ENCODE measurements at places on chromosomes 2 and 18.

- DNase-seq, result no peak
Observed at GRCh38 chr2:178927173-178927572, 120.0 kb upstream of the TTN start.

GRCh38 chr2:173326806-173327205 is 27.9 kb upstream of the CDCA7 start:
- DNase-seq, result no peak

- peak; percentile 81 for DNase-seq
Observed at GRCh38 chr18:76953583-76954233, 131.4 kb downstream of the ZNF236 start.

GRCh38 chr2:41990688-41991087 is 57.1 kb upstream of the PKDCC start:
- DNase-seq, result peak; percentile 32

- DNase-seq, result no peak
Observed at GRCh38 chr2:199495147-199495546, 37.4 kb upstream of the SATB2 start.

GRCh38 chr18:67433971-67434370 is 82.5 kb downstream of the DSEL start:
- no peak for DNase-seq

GRCh38 chr2:46852124-46852523 is 63.5 kb downstream of the MCFD2 start:
- DNase-seq, result no peak

DNA sequence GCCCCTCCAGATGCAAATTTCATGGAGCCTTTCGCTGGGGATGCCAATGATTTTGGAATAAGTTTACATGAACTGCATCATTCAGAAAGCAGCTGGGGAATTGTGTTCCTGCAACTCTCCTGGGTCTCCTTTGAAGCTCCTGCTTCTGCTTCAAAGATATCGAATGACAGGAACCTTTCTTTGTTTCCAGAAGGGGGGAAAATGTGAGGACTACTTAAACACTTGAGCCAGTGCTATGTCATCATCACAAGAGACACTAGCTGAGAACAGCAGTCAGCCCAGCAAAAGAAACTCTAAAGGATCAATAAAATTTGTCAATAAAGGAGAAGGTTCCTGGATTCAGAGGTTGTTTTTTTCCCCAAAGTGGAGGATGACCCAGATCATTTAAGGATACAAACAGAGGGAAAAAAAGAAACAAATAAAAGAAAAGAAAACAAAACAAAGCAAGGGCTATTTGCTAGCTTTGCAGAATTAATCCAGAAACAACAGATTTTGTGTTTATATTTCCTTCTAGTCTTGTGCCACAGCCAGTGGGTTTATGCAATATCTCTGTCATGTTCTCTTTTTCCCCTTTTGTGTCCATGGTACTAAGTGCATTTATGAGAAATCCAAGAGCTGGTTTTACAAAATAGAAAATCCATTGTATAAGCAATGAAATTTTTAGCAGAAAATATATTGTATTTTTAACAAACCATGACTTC is 463.7 kb downstream of the CDH2 start:
- DNase-seq, result no peak

- no peak for DNase-seq
Observed at GRCh38 chr2:17319090-17319489, 199.2 kb downstream of the RAD51AP2 start.

DNA sequence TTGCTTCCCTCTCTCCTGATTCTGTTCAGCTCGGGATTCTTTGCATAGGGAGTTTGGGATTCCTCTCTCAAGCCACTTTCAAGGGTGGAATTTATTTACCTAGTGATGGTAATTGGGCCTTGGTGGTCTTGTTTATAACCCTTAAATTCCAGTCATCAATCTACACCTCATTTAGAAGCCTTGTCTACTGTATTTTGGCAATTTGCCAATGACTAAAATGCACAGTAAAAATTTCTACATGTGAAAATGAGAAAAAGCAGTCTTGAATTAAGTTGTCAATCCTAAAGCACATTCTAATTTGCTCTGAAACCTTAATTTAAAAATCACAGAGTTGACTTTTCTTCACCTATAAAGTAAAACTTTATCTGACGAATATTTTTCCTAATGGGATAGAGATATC is 749.2 kb upstream of the CRIM1 start:
- no peak for DNase-seq

DNA sequence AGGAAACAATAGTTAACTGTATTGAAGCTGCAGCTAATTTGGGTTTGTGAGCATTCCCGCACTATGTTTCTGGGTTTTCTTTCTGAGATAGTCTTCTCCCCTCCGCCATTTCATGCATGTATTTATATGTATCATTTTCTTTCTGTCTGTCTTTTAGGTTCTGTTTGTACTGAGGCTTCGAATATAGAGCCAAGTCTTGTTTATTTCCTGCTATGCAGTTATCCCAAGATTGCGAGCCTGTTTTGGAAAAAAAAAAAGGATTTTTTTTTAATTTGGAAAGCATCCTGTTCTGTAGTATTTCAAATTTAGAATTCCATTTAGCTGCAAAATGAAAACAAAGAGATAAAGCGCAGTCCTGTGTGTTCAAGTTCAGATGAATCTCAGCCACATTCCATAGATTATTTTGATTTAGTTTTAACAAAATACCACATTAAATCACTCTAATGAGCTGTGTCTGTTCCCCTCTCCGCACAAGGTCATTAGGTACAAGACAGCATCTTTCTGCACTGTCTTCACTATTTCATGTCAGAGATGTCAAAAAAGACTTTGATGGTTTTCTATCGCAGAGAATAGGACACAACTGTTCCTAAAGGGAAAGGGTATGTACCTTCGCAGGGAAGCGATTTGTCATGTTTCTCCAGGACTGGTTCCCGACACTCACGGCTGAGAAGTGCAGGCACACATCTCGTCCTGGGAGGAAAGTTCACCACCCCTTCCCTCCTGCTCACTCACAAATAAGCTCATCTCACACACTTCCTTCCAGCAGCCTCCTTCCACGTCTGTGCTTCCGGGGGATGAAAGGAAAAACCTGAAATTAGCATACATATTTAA is 443.4 kb downstream of the ZNF516 start:
- peak; percentile 44 for DNase-seq

DNA sequence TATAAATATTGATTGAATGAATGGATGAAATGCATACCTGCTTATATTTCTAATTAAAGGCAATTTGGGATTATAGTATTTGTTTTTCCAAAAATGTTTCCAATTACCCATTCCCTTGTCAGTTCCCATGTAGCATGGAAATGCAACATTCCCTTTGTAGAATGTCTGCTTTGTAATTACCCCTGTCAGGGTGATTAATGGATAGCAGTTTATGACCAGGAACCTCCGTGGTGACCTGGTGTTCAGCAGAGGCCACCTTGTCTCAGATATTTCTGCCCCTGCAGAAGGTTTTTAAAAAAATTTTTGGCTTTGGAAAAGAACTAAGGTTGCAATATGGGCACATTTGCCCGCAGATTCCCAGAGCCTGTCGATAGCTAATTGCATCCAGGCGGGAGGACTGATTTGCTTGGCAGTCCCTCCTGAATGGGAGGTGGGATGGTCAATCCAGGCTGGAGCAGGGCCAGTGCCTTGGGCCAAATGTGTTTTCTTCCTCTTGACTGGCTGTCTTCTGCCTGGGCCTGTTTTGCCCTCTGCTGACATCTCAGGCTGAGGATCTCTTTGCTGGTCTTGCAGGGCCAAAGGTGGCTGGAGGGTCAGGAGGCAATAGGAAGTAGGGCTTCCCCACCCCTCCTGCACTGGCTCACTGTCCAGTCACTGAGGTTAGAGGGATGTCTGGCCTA is 82.1 kb downstream of the TMEM182 start:
- no peak for DNase-seq

DNA sequence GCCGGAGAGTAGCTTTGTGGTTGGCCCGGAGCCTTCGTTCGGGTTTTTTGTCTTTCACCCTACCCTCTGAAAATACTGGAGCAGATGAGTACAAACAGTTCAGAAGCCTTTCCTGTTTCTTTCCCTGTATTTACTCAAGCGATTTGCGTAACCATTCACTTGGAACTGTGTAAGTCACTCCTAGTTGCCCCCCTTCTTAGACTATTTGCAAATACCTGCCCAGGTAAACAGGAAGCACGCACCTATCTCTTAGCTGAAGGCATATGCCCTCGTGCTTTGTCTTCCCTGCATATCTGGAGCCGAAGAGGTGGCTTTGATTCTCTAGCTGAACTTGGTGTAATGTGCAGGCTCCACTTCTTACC is 1.4 kb downstream of the KCNS3 start:
- no peak for DNase-seq

DNA sequence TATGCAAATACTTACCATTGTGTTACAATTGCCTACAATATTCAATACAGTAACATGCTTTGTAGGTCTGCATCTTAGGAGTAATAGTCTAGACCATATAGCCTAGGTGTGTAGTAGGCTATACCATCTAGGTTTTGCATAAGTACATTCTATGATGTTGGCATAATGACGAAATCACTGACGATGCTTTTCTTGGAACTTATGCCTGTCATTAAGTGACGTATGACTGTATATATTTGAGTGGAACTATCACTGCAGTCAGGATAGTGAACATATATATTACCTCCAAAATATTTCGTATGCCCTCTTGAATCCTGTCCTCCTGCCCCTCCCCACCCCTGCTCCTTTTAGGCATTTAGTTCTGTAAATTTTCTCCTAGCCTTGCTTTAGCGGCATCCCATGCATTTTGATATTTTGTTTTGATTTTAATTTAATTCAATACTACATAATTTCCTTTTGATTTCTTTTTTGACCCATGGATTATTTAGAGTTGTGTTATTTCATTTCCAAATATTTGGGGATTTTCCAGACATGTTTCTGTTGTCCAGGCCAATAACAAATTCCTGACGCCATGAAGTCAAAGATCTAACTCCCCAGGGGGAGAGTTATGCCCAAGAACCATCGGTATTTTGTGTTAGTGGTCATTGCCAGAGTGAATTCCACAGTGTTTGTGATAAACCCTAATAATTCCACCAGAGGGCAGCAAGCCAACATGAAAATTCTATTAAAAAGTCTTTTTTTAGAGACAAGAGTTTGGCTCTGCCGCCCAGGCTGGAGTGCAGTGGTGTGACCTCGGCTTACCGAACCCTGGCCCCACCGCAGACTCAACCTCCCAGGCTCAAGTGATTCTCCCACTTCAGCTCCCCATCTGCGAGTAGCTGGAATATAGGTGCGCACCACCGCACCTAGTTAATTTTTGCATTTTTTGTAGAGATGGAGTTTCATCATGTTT is 24.2 kb upstream of the CASP8 start:
- DNase-seq, result peak; percentile 62

DNA sequence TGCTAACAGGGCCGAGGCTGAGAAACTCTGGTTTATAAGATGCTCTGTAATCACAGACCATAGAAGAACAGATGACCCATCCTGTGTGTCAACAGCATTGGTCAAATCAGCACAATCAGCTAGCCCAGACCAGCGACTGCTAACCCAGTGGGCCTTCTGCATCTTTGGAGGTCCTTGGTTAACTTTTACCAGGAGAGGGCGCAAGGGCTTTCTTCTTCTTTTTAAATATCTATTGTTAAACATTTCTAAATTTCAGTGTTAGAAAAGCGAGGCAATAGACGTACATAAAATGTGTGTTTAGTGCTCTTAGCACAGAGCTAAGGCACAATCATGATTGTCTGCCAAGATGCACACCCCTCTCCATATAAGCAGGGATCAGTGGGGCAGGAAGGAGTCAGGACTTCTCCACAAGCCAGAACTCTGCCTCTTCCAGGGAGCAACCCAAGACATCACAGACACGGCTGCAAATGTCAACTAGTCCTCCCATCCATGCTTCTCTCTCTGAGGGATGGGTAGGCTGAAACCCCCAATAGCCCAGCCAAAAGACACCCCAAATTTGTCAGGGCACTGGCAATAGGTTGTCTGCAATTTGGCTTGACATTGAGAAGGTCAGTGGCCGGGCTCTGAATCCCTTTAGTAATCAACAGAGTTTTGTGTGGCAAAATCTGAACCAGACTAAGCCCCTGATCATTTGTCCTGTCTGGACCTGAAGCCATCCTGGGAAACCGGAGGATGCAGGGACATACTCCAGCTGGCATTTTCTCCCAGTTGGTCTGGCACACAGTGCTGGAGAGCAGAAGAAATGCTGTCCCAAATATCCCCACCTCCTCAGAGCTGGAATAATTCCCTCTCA is 188.2 kb downstream of the BCL2 start:
- DNase-seq, result peak; percentile 80

GRCh38 chr18:56291294-56291693 is 347.1 kb downstream of the TXNL1 start:
- no peak for DNase-seq

- no peak for DNase-seq
Observed at GRCh38 chr2:196718419-196719109, 79.0 kb downstream of the CCDC150 start.

GRCh38 chr2:81283081-81283480 is 978.5 kb upstream of the LRRTM1 start:
- no peak for DNase-seq

DNA sequence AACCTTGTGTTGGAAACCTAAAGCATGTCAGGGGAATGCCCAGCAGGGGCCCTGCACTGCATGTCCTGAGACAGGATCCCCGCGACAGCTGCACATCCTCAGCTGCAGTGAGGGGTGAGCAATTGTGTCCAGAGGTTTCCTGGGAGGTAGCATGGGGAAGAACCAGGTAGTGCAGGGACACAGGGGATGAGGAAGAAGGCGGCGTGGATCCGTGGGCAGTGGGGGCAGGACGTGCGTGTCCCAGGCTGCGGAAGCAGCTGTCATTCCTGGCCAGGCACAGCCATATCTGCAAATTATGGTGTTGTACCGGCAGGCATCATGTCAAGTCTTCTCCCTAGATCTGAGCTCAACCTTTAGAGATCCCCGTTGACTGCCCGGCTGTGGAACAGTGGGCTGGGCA is 238.2 kb upstream of the MYT1L start:
- DNase-seq, result no peak

DNA sequence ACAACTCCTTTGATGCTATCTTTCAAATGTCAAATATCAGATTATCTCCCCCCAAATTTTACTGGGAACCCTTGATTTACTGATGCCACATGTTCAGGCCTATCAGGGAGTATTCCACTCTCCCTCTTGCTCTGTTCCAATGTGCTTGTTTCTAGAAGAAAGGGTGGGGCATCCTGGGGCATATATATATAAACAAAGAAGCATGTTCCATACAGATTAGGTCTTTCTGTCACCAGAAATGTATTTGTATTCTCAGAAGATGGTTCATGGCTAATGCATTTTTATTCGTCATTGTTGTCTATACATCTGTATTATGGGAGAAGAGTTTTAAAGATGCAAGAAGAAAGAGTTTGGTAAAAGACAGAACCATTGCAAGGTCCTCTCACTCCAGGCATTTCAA is 24.9 kb downstream of the EN1 start:
- DNase-seq, result no peak

- no peak for DNase-seq
Observed at GRCh38 chr2:18379870-18380269, 180.6 kb downstream of the RDH14 start.
